ENCODE measurements at places on chromosomes 2 and 18.
A peak's percentile ranks its signal among the peaks of the same experiment; 100 is the strongest.

- peak; percentile 74 for DNase-seq
These were observed 272.7 kb upstream of the DOK6 start for GRCh38 chr18:69127873-69128500.

DNA sequence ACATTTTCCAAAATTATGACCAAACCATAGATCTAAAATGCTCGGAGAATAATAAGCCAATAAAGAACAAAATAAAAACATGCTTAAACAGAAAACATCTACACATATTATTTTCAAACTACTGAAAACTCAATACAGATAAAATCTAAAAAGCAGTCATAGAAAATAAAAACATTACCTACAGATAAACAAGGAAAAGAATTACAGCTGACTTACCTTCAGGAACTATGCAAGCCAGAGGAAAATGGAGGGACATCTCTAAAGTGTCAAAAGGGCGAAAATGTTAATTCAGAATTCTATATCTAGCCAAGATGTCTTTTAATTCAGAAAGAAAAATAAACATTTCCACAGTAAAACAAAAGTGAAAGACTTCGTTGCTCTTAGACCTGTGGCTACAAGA is 112.9 kb upstream of the GYPC start:
- no peak for DNase-seq

DNA sequence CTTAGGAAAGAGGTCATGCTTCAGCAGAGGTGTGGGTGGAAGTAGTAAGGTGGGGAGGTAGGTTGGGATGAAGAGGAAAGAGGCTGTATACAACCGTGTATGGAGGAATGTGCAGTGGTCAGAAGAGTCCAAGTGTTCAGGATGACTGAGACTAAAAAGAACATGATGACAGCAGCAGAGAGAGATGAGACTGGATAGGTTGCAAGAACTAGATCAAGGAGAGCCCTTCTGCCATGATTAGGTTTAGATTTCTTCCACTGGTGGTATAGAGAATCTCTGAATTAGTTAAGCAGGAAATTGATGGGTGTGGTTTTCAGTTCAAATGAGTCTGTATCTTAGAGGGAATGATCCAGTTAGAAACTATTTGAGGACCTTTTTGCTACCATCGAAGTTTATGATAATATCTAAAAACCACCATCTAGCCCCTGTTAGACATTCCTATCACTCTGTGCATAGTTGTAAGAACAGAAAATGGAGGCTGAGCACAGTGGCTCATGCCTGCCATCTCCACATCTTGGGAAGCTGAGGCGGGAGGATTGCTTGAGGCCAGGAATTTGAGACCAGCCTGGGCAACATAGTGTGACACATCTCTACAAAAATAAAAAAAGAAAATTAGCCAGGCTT is 221.0 kb downstream of the LTBP1 start:
- no peak for DNase-seq

DNA sequence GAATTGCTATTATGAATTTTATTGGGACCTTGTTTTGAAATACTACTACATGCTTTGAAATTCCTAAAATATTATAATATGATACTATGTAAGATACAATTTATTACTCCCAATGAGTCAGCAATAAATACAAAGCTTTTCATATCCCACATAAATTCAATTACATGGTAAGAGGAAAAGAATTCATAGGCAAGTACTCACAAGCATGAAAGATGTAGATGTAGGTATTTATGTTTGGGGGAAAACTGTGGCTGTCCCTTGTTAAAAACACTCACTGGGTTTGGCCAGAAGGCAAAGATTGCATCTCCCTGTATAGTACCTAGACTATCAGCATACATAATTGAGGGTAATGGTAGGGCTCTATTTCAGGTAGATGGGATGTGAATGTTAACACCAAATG is 90.4 kb downstream of the MBD2 start:
- no peak for DNase-seq
